ENCODE measurements at places on chromosomes 1 and 21.
A peak's percentile ranks its signal among the peaks of the same experiment; 100 is the strongest.

DNA sequence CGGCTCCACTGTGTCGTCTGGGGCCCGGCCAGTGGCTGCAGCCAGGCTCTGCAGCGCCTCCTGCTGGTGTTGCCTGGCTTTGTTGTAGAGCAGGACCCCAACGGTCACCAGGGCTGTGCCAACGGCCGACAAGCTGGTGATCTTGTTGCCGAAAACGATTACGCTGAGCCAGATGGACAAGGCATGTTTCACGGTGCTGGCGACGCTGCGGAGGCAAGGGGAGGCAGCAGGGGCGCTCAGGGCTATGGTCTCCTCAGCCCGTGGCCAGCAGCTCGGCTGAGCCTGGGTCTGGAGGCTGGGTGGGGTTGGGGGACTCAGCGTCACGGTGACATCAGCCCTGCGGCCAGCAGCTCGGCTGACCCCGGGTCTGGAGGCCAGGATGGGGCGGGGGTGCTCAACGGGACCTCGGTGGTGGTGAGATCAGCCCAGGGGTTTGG, 7.0 kb upstream of the CDK11B start:
- DNase-seq: no peak

GRCh38 chr21:28604946-28605537, 387.6 kb downstream of the LTN1 start:
- no peak for DNase-seq

- no peak for DNase-seq
Observed at GRCh38 chr1:82091729-82092128, 291.0 kb downstream of the ADGRL2 start.

- DNase-seq: no peak
Observed at GRCh38 chr1:53731779-53732305, 7.1 kb downstream of the GLIS1 start.

- no peak for DNase-seq
Observed at GRCh38 chr1:12581179-12581578, 36.8 kb downstream of the DHRS3 start.

DNA sequence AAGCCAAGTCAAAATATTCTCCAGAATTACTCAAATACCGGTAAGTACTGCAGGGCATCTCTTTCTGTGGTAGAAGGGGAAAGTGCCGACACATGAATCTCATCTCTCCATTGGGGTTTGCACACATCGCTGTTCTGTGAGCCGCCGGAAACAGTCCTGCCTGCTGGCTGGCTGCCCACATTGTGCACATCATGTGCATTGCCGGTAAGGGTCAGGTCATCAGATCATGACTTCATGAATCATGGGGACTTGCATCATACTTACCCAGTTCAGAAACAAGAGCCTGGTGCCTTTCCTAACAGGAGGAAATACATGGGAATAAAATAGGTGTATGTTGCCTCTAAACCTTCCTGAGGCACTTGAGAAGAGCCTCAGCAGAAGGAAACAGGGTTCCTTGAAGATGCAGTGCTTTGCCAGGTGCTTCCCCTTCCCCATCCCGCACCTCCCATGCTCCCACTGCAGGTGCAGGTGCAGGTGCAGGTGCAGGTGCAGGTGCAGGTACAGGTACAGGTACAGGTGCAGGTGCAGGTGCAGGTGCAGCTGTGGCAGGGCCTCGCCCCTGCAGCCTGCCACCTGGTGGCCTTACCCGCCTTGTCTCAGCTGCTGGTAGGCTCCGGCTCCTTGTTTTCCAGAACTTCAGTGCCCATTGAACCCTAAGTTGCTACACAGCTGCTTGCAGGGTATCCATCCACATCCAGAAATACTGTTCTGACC, 26.5 kb downstream of the GPR137B start:
- DNase-seq: peak; percentile 20

DNA sequence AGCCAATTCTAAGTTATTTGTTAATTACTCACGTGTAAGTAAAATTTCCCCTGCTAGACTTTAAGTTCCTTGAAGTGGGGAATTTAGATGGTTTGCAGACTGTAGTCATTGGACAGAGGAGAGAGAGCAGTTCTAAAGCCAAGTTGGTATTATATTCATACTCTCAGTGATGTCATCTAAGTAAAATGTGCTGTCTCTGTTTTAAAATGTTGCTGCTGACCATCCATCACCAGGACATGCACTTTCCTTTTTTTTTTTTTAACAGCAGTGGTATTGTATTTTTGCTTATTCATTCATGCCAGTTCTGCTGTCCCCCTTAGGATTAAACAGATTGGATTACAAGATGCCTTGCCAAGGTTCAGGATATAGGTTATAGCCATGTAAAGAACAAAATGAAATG, 2.3 kb downstream of the TTLL7 start:
- DNase-seq: no peak

DNA sequence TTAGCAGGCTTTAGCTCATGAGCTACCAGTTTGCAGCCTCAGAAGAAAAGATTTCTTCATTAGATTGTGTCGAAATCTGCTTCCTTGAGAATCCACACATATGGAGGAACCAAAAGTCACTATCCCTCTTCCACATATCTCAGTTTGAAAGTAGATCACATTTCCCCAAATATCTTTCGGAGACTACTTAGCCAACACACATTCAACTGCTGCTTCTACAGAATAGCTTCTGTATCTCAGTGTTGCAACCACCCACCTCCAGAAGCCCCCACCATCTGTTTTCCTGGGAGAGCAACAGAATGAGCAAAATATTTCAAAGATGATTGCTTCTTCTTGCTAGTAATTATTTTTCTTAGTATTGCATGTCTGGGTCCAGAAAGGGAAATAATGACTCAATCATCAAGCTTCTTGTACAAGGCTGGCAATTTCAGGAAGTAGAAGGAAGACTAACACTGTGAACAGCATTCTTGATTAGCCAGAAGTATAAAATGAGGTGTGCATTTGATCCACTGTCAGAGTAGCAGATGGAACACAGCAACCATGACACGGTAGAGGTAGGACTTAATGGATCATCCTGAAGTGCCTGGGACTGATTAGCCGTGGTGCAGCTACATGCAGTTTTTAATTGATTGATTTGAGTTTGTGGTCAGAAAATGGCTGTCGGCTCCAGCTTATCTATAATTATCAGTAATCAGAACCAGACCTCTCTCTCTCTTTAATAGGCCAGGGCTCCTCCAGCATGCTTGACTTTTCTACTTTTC, 24.9 kb downstream of the ZC3H11B start:
- no peak for DNase-seq

DNA sequence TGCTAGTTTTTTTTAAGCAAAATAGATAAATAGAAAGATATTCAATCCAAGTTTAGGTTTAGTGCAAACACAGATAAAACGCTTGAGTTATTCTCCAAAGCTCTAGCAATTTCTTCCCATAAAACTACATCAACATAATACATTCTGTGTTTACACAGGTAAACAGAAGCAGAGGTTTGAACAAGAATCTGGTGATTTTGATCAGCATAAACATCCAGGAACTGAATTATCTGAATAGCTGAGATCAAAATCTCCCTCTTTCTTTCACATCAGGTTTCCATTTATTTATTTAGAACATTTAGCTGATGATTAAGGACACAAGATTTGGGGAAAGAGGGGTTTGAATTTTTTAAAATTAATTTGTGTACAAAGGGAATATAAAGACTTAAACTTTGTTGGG, 1564.6 kb downstream of the MRPL39 start:
- no peak for DNase-seq

GRCh38 chr1:203299169-203299568, 6.2 kb upstream of the BTG2 start:
- DNase-seq: no peak

DNA sequence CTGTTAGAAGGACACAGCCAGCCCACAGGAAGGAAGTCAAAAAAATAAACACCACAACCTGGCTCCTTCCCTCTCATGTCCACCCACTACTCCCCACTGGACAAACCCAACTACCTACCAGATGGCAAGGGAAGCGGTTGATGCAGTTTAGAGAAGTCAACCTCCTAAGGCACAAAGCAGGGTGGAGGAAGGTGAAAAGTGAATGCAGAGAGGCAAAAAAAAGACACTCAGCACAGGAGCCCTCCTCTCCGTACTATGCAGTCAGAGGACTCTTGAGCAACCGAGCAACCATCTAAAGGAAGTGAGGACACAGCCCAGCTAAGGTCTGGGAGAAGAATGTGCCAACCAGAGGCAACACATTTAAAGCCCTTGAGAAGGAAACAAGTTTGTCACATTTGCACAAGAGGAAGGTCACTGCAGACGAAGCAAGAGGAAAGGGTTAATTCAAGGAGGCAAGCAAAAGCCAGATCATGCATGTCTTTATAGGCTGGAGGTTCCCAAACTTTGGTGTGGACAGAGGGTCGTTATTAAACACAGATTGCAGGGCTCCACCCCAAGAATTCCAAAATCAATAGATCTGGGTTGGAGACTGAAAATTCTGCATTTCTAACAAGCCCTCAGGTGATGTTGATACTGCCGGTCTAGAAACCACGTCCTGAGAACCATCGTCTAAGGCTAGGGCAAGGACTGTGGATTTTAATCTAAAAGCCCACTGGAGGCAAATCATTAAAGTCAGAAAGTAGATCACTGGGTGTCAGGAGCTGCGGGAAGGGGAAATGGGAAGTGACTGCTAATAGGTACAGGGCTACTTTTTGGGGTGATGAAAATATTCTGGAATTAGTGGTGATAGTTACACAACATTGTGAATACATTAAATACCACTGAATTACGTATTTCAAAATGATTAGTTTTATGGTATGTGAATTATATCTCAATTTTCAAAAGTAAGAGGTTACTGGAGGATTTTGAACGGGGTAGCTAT, 19.7 kb downstream of the TP53BP2 start:
- DNase-seq: no peak

GRCh38 chr1:110084227-110085078, 14.0 kb upstream of the ALX3 start:
- DNase-seq: no peak

DNA sequence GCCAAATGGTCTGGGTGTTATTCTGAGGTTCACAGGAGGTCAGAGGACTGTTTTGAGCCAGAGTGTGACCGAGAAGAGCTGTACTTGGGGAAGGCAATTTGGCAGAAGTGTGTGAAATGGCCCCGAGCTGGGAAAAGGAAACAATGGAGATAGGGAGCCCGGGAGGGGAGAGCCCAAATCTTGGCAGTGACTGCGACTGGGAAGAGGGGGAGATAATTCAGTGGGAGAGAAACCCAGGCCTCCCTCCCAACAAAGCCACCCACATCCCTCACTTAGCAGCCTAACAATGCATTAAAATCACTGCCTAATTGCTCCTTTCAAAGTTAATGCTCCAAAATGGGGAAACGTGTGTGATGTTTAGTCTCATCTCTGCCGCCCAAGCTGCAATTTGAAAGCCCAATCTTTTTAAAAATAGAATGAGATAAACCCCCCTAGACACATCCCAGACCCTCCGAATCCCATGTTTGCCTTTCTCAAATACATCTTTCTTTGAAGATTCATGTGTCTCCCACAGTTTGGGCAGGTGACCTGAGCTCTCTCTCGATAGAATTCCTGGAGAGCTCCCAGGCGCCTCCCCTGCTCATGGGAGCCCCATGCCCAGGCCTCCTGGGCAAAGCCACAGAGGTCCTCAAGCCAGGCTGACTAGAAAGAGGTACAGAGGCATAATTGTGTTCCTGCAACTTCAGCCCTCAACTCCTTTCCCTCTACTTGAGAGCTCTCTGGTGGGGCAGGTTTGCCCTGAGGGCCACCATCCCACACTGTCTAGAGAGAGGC, 17.3 kb downstream of the LRRC52 start:
- no peak for DNase-seq

- no peak for DNase-seq
Observed at GRCh38 chr1:113879739-113880038, 7.7 kb downstream of the BCL2L15 start.

DNA sequence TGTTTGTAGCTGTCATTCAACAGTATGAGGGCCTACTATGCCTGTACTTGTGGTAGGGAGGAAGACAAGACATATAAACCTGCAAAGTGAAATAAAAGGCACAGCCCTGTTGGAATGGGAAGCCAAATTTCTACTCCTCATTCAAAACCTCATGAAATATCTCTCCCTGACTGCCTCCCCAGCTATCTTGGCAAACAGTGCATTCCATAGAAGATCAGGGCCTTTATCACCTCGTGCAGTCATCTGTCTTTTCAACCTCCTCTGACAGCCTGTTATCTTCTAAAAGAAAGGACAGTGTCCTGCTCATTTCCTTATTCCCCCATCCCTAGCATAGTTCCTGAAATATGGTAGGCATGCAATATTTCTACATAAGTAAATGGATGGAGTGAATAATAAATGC, 71.0 kb downstream of the SH3GLB1 start:
- DNase-seq: no peak

DNA sequence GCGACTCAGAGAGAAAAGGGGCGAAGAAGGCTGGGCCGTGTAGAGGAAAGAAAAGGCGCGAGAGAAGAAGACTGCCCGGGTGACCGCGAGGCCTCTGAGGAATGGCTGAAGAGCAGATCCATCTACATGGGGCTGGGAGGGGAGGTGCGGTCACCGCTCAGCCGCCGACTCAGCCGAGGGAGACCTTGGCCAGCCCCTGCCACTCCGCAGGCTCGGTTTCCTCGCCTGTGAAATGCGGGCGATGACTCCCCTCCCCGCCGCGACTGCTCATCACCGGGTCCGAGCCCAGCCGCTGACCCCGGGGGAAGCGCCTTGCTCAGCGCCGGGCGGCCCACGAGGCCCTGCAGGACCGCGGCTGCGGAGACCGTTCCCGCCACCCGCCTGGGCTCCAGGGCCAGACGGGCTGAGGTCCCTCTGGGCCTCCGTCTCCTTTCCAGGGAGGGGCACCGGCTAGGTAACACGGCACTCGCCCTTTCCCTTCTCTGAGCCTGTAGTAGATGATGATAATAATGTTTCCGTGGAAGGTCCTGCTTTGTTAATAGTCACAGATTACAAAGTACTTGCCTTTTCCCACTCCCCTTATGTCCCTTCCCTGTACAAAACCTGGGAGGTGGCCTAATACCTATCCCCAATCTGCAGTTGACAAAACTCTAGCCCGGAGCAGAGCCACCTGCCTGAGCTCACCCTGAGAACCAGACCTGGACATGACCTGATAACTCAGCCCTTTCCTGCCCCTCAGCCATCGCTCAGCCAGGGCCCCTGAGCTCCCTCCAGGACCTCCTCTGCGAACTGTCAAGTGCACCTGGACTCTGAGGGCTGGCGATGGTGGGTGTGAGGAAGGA, 1.6 kb upstream of the BSND start:
- DNase-seq: no peak

DNA sequence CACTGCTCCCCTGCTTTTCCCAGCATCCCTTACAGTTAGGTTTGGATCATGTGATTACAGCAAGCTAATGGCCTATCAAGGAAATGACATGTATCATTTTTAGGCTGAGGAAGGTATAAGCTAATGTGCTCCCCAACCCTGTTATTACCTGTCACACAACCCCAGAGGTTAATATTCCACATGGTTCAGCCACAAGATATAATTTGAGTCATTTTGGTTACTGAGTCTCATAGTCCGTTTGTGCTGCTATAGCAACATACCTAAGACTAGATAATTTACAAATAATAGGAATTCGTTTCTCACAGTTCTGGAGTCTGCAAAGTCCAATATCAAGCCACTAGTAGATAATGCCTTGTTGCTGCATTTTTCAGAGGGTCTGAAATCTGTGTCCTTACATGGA, 29.1 kb upstream of the SLC16A1 start:
- no peak for DNase-seq

GRCh38 chr1:63261736-63262458, 60.5 kb upstream of the FOXD3 start:
- DNase-seq: no peak

All from stimulated activated CD8-positive, alpha-beta memory T cell treated with anti-CD3 and anti-CD28 coated beads, Interleukin-15, amount 100 ng/mL, for 48 hours (primary cell).